ENCODE measurements at places on chromosomes 3 and 15. TPM values are rescaled to one million over a fixed set of nuclear protein-coding genes. Genes with fewer than 3 reads are reported as not detected.
A peak's percentile ranks its signal among the peaks of the same experiment; 100 is the strongest.

GRCh38 chr3:26712211-26713026 lies 89.8 kb downstream of the LRRC3B start:
- DNase-seq, result no peak

Gene MKRN3
- 15.0 TPM for total RNA-seq

DNA sequence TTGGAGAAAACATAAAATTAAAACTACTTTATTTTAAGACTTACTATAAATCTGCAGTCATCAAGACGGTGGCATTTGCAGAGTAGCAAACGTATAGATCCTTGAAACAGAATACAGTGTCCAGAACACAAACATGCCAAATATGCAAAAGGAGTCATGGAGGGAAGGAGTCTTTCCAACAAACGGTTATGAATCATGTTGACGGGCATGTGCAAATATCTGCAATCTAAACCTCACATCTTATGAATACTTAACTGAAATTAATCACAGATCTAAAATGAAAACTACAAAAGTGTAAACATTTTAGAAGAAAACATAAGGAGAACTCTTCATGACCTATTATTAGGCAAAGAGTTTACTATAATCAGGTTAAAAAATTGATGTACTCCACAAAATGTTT lies 69.4 kb downstream of the TFRC start:
- DNase-seq, result no peak

DNA sequence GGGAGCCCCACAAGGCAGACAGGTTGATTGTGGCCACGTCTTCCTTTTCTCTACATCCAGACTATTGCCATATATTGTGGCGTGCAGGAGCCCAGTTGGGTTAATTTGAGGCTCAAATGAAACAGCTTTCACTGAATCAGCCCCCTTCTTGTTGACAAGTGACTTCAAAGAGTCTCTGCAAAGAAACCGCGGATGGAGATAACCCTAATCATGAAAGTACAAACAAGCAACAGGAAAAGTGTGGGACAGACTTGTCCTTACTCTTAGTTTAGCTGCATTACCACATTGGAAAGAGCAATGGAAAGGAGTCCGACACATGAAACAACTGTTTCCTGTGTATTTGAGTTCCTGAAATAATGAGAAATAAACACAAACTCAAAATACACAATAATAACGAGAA lies 3.3 kb downstream of the TMEM40 start:
- DNase-seq, result no peak

DNA sequence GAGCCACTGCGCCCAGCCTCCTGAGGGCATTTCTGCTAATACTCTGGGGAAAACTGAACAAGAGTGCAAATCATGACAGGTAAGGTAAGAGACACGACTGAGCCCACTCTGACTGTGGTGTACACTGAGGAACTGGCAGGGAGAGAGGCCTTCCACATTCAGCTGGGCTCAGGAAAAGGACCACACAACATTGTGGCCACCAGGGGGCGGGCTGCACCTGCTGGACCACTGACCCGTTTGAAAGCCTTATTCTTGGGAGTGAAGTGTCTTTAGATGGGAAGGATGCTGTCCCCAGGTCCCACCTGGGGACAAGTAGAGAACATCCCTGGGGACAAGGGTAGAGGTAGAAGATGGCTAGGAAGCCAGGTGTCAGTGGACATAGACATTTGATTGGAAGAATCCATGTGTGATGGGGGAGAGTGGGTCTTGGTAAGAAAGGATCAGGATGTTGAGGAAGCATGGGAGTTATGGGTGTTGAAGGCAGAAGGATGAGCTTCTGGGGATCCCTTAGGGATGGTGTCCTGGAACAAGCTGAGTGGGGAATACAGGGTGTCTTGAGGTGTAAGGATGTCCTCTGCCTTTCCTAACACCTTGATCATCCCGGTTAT lies 6.2 kb upstream of the CTDSPL start:
- DNase-seq, result peak; percentile 66

Gene EPHB3
- total RNA-seq, result 1.4 TPM

Gene NMB
- 3.4 TPM for total RNA-seq

Data from Daoy (cell line).